ENCODE measurements at places on chromosomes 5 and 9.

- no peak for DNase-seq
Observed at GRCh38 chr5:40507095-40507494, 172.6 kb upstream of the PTGER4 start.

DNA sequence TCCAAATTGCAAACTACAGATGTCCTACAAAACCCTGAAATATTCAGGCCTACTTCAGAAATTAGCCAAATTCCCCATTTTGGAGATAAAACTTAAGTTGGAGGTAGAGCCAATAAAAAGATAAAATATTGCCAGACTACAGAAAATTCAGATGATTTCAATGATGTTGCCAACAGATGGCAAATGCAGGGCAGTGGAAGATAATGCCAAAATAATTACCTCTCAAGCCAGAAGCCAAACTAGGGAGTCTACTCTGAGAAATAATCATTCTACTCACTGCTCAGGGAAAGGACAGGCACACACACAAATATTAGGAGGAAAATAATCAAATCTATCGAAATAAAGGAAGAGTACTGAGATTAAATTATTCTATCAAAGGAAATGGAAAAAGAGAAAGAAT is 347.5 kb upstream of the CCNG1 start:
- DNase-seq: peak; percentile 78

DNA sequence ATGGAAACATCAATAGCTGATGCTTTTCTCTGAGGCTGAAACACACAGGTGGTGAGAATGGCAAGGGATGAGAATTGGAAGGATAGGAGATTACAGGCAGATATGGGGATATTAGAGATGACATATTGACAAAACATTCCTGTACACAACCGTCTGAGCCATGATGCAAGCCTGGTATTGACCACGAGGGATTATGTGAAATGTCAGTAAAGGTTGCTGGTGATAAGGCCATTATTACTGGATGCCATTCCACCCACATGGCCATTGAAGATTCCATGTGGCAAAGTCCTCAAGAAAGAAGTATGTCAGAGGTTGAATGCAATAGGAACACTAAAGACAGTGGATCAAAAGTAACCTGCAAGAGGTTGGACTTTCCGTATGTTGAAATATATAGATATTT is 15.7 kb downstream of the GRAMD2B start:
- DNase-seq: no peak

DNA sequence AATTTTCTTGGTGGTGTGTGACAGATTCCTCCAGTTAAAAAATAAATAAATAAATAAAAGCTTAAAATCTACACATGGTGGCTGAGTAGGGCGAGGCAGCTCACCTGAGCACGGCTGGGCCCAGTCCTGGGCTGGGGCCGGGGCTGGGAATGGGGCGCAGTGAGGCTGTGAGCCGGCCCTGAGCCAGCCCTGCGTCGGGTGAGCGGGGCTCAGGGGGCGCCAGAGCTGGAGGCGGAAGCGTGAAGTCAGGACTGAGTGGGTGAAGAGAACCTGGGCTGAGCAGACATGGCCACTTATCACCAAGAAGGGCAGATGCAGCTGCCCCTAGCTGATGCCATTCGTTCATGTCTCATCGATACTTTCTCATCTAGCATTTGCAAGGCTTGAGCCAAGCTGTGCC is 22.8 kb upstream of the DTWD2 start:
- DNase-seq: no peak

DNA sequence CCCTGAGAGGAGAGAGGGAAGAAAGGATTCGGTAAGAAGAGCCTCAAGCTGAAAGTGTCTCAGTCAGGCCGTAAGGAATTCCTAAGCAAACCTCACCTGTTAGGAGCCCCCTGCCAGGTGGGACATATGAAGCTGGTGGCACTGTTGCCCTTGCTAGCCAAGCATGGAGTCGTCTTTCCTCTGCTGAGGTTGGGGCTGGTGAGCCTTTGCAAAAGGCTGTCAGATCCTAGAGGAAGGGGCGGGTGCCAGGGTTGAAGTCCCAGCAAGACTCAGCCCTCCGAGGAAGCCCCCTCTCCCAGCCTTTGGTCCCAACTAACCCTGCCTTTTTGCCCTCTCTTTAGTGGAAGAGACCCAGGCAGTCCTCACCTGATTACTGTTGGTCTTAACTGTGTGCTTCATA is 5.5 kb upstream of the SMIM32 start:
- DNase-seq: no peak

Measured in NCI-H524 treated with DMSO at 0.1 percent for 48 hours (cell line).